ENCODE measurements at places on chromosomes 6 and 20. TPM values are rescaled to one million over a fixed set of nuclear protein-coding genes. Genes with fewer than 3 reads are reported as not detected.

LTB gene
- total RNA-seq, result 493 TPM

TPBG gene
- not detected for total RNA-seq

OPN5 gene
- total RNA-seq, result not detected

NFATC2 gene
- total RNA-seq, result 56.8 TPM

GSTA1 gene
- total RNA-seq, result not detected

NTSR1 gene
- total RNA-seq, result 0.37 TPM

ADTRP gene
- 40.9 TPM for total RNA-seq

C6orf15 gene
- total RNA-seq, result not detected

MROH8 gene
- total RNA-seq, result 0.81 TPM

DYNLT2 gene
- 3.9 TPM for total RNA-seq

Measured in CD4-positive, CD25-positive, alpha-beta regulatory T cell (primary cell).